ENCODE measurements at places on chromosomes 6 and 20. TPM values are rescaled to one million over a fixed set of nuclear protein-coding genes. Genes with fewer than 3 reads are reported as not detected.
A peak's percentile ranks its signal among the peaks of the same experiment; 100 is the strongest.

COX4I2 gene
- not detected for total RNA-seq

LY86 gene
- not detected for total RNA-seq

- DNase-seq: no peak
Observed at GRCh38 chr6:41222513-41222912, 5.6 kb upstream of the TREML4 start.

- DNase-seq: no peak
Observed at GRCh38 chr20:8525017-8525343, 392.9 kb downstream of the PLCB1 start.

- peak; percentile 73 for DNase-seq
Observed at GRCh38 chr6:45378334-45378926, 696 bp upstream of the SUPT3H start.

GRCh38 chr6:10395171-10395703 lies 19.6 kb downstream of the TFAP2A start:
- peak; percentile 46 for DNase-seq
